ENCODE measurements at places on chromosomes 6 and 20.

DNA sequence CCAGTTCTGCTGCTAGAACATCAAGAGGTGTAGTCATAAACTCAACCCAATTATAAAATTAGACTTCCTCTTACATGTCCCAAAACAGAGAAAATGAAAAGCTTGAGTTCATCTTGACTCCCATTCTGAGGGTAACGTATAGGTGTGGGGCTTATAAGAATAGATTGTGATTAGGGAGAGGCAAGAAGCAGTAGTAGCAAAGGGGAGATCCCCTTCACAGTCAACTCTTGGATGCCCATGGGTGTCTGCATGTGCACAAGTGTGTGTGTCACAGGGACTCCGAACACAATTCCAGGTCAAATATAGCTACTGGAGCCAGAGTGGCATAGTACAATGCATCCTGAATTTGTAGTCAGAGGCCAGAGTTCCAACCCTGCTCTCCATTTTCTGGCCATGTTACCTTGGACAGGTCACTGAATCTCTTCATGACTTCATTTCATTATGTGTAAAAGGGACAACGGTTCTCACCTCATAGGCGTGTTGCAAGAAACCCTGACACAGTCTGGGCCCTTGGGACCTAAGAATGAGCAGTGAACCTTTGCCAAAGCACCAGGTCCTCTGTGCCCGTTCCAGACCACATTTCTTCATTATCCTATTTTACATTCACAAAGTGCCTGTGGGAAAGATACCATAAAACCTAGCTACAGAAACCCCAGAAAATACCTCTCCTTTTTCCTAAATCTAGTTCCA is 11.8 kb downstream of the GSTA4 start:
- DNase-seq, result no peak

DNA sequence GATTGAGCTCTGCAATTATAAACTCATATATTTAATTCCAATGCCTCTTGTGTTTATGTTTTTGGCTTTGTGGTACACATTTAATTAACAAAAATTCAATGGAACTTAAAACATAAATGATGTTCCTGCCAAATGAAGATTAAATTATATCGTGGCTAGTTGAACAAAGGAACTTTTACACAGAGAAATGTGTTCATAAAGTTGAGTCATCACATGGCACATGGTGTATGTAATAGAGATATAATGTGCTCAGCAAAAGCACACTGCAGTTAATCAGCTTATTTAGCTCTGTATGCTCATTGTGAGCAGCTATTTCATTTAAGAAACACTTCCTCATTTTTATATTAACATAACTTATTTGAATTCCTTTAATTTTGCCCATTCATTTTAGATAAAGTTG is 1295.6 kb upstream of the CITED2 start:
- DNase-seq, result no peak

- DNase-seq, result no peak
These were observed 384.4 kb upstream of the IRAK1BP1 start for GRCh38 chr6:78482801-78483552.

GRCh38 chr6:105748737-105749161 is 337.4 kb upstream of the PRDM1 start:
- no peak for DNase-seq

- DNase-seq, result no peak
These were observed 3.3 kb downstream of the CST11 start for GRCh38 chr20:23449421-23449820.

DNA sequence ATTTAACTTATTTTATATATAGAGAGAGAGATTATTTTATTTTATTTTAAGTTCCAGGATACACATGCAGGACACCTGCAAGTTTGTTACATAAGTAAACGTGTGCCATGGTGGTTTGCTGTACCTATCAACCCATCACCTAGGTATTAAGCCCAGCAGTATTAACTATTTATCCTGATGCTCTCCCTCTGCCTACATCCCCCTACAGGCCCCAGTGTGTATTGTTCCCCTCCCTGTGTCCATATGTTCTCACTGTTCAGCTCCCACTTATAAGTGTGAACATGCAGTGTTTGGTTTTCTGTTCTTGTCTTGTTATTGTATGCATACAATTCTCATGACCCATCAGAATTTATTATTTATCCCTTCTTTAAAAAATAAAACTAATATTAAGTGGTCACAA is 34.6 kb downstream of the FKBP1C start:
- no peak for DNase-seq

GRCh38 chr6:137904822-137905617 is 38.0 kb downstream of the TNFAIP3 start:
- peak; percentile 83 for DNase-seq

GRCh38 chr6:37990762-37991525 is 171.4 kb downstream of the ZFAND3 start:
- DNase-seq, result no peak

DNA sequence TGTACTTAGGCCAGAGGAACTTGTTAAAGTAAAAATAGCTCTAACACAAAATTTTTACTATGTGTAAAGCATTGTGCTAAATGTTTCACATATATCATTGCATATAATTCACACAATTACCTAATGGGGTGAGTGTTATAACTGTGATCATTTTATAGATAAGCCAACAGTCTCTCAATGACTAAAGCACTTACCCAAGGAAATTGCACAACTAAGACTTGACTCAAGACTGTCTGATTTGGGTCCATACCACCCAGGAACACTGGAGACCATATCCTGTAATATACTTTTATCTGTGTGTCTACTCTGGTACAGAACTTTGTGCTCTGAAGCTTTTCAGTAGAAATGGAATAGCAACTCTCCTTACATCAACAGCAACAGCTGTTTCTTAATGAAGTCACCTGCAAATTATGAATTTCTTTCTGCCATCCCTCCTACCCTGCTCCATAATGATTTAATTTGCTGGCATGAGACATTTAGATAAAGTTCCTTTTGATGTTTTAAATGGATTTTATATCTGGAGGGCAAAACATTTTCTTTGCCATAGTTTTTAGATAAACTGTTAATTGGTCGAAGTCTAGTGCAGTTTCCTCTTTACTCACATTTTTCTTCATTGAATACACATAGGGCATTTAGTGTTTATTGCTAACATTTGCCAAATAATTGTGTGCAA is 47.5 kb downstream of the TSPYL4 start:
- DNase-seq, result no peak

DNA sequence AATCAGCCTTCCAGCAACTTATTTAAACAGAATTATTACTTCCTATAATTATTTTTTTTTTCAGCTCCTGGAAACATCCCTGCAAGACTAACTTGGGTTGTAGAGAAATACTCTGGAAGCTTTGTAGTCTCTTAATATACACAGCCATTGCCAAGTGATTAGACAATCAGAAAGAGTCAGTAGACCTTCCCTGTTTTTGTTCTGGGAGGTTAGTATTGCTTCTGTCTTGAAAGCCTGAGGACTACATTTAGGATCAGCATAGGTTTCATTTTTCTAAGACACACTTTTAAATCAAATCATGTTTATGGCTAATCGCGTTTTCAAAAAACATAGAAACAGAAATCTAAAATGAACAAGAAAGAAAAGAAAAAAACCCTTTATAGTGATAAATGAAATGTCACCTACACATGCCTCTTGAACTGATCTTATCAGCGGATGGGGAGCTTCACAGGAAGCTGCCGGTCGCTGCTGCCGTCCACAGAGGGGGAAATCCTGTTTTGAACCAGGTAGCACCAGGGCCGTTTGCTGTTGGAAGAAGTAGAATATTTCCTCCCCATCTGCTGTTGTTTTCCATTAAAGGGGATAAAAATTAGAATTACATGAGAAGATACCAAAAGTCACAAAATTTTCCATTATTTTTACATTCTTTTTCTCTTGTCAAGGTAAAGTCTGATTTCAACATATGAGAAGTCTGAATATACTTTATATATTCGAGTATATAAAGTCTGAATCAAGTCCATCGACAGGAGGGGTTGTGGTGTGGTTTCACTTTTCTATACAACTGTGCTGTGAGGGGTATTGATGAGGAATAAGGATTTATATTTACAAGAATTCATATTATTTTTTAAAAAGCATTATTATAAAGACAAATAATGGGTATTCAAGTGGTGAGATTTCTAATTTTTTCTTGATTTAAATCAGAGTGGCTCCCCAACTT is 94.6 kb downstream of the ARMC2 start:
- DNase-seq, result peak; percentile 23

DNA sequence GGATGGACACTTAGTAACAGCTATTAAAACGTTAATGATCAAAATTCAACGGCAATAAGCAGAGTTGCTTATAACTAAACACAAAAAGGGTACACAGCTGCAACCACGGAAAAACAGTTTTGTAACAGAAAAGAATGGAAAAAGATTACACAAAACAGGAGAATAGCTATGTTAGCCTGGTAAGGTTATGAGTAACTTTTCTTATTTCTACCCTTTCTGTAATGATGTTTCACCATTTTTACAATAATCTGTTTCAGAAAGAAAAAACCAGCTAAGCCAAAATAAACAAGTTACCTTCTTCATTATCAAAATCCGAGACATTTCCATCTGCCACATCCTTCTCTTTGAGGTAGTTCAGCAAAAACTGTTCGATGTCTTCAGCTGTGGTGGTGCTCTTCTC is 27.4 kb downstream of the TTI1 start:
- DNase-seq, result no peak

GRCh38 chr6:23027281-23027680 is 457.9 kb downstream of the HDGFL1 start:
- no peak for DNase-seq

- DNase-seq, result no peak
These were observed 27.0 kb downstream of the CBFA2T2 start for GRCh38 chr20:33516882-33517281.

- DNase-seq, result no peak
These were observed 248.8 kb downstream of the DLL1 start for GRCh38 chr6:170042123-170042522.

- DNase-seq, result no peak
These were observed 100.3 kb downstream of the ZNF217 start for GRCh38 chr20:53493311-53493857.

- DNase-seq, result no peak
These were observed 3.5 kb upstream of the SYNJ2 start for GRCh38 chr6:157978021-157978783.

- DNase-seq, result no peak
These were observed 11.0 kb downstream of the DSTN start for GRCh38 chr20:17580895-17581294.

DNA sequence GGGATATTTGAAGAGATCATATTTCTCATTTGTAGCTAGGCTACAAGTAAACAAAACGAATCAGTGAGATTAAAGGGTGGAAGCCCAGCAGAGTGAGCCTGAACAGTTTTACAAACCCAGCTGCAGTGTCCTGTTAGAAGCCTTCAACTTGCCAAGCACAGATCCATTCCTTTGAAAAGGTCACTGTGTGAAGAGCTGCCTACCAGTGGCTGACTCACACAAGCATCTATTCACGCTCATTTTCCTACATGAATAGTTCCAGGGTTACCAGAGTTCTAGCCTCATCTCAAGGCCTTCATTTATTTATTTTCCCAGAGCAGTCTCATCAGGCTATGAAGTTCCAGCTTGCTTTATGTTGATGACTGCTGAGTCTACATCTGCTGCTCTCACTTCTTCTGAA is 25.7 kb upstream of the MLIP start:
- DNase-seq, result no peak

- DNase-seq, result no peak
These were observed 364.3 kb upstream of the PTCHD4 start for GRCh38 chr6:48475275-48475674.

GRCh38 chr6:81762132-81762531 is 9.7 kb upstream of the TENT5A start:
- DNase-seq, result no peak

DNA sequence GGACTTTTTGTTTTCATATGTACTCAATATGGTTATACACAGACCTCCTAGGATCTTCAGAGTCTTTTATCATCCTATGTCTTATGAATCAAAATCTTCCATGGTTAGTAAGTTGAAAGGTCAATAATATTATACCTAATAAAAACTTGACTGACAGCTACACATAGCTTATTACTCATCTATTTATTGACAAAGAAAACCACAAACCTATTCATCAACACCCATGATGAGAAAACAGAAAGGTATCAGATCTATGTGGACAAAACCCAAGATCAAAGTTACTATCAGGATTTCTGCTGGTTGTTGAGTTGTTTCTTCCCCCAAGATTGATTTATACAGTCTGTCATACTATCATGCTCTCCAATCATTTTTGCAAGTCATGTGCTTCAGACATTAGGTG is 460.1 kb upstream of the MANEA start:
- no peak for DNase-seq

DNA sequence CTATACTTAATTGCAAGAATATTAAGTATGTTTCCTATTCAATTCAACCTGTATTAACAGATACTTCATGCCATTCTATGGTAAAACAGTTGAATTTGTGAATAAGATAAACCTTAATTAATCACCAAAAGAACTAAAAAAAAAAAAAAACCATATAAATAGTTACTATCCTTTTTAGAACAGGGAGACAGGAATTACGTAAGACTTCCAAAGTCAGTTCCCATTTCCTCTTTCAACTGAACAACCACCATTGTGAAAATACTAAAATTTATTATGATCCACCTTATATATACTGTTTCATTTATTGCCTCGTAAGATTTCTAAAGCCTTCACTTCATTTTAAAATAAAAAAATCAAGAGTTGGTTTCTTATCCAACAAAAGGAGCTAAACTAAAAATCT is 9.4 kb downstream of the CCNC start:
- DNase-seq, result no peak

DNA sequence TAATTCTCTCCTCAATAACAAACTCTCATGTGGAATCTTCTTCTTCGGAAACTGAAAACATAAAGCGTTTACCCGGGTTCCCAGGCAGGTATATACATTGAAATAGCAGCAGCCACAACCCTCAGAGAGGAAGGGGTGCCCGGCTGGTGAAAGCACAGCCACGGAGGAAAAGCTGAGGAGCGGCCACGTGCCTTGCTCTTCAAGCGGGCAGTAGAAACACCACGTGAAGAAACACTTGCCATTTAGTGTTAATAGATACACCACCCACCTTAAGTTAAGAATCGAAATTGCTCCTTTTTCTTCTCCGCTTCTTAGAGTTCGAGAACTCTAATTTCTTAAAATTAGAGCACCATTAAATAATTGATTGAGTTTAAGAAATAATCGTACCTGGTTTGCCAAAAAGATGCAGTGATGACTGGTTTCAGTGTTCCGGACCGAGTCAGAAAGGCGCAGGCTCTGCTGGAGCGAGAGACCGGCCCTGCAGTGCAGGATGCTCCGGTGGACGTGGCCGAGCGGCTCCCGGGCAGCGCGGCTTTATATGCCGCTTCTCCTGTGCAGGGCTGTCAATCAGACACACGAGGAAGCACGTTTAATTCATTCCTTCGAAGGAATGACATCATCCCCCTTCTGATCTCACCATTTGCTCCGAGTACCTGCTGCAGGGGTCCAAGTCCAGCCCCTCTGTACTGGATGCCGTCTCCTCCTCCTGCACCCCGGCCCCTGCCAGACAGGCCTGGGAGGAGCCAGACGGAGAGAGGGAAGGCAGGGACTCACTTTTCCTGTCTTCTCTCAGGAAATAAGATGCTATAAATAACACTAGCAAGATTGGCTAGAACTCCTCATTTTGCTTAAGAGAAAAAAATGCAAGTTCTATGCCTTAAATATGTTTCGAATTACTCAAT is at the start of gene THBS2:
THBS2 (minus strand) TSS at position 510 of the 902 bp plus-strand sequence. CDS start 3,062 bp downstream, outside the sequence.
- DNase-seq, result no peak

- DNase-seq, result no peak
These were observed 69.9 kb downstream of the SESN1 start for GRCh38 chr6:109024784-109025183.

All from stimulated activated CD4-positive, alpha-beta T cell treated with anti-CD3 and anti-CD28 coated beads, Interleukin-4, amount 100 ng/mL, for 48 hours (primary cell).